ENCODE measurements at places on chromosomes 2 and 18. TPM values are rescaled to one million over a fixed set of nuclear protein-coding genes. Genes with fewer than 3 reads are reported as not detected.

Gene GNAL
- 23.3 TPM for total RNA-seq

Gene MYL1
- not detected for total RNA-seq

Gene TMEM169
- not detected for total RNA-seq

Gene CNOT9
- 46.4 TPM for total RNA-seq

Gene SLC16A14
- 9.8 TPM for total RNA-seq

- no peaks in the 10 kb centered on the region for H3K36me3 ChIP-seq
- H3K27me3 ChIP-seq: no peaks in the 10 kb centered on the region
- no peak overlapping the region for H3K27ac ChIP-seq
- no peak for DNase-seq
Measured at GRCh38 chr2:212147921-212148513, 390.6 kb downstream of the ERBB4 start.

- H3K36me3 ChIP-seq: no peaks in the 10 kb centered on the region
- no peaks in the 10 kb centered on the region for H3K4me1 ChIP-seq
- H3K27ac ChIP-seq: no peak overlapping the region
- no peak for DNase-seq
- H3K4me3 ChIP-seq: no peak overlapping the region
- no peaks in the 10 kb centered on the region for H3K27me3 ChIP-seq
Measured at GRCh38 chr2:191522478-191523120, 155.3 kb upstream of the NABP1 start.

DNA sequence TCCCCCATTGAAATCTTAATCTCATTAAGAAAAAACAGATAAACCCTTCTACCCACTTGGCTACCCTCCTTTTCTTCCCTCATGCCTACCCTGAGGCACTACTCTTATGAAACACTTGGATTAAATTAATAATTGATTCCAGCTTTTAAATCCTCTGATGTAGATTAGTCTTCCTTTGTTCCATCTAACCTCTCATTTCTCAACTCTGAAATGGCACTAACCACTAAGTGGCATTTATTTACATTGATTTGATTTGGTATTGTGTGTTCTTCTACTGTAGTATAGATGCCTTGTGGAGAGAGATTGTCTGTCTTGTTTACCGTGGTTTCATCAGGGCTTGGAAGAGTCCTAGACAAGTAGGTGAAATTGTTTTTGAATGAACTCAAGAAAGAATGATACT lies 26.7 kb downstream of the ITGA4 start:
- H3K27me3 ChIP-seq: no peaks in the 10 kb centered on the region
- no peak overlapping the region for H3K4me3 ChIP-seq

- no peaks in the 10 kb centered on the region for H3K4me1 ChIP-seq
- H3K27me3 ChIP-seq: no peaks in the 10 kb centered on the region
- no peak overlapping the region for H3K4me3 ChIP-seq
- H3K27ac ChIP-seq: no peak overlapping the region
- DNase-seq: no peak
Measured at GRCh38 chr18:45870419-45870818, 44.9 kb downstream of the SIGLEC15 start.

DNA sequence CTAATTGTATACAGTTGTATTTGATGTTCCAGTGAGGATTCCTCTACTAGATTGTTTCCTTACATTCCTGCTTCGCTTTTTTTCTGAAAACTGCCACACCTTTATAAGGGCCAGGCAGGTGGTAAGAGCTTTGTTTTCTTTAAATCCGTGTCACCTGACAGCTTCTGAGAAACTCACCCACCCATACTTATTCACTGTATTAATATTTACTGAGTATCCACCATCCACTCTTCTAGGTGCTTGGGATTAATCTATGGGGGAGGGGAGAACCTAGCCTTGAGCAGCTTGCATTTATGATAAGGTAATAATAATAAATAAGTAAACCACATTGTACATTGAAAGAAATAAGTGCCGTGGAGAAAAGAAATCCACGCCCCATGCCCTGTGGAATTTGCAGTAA lies 174.7 kb upstream of the AGAP1 start:
- no peak overlapping the region for H3K4me3 ChIP-seq
- H3K27me3 ChIP-seq: no peaks in the 10 kb centered on the region
- DNase-seq: no peak
- H3K36me3 ChIP-seq: no peaks in the 10 kb centered on the region
- H3K4me1 ChIP-seq: no peaks in the 10 kb centered on the region

DNA sequence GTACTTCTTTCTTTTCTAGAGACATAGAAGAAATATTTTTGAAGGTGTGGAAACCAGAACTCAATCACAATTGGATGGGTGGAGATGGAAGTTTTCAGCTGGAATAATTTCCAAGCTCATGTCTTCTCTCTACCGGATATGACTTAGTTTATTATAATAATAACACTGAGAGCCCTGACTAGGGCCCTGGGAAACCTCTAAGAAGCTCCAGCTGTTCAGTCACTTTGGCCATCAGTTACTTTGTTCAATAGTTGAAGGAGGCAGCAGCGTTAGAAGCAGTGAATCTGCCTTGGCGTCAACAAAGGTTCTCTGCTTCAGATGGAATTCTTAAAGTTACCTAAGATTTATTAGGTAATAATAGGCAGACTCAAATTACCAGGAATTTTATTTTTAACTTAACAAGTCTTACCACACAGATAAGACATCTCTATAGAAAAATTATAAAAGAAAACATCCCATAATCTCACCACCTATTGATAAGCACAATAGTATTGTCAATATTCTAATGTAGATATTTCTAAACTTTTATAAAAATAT lies 293.8 kb upstream of the CHAC2 start:
- H3K36me3 ChIP-seq: no peaks in the 10 kb centered on the region
- DNase-seq: no peak
- no peak overlapping the region for H3K4me3 ChIP-seq
- no peaks in the 10 kb centered on the region for H3K27me3 ChIP-seq
- no peak overlapping the region for H3K27ac ChIP-seq
- no peaks in the 10 kb centered on the region for H3K4me1 ChIP-seq

- H3K36me3 ChIP-seq: no peaks in the 10 kb centered on the region
- no peak overlapping the region for H3K4me3 ChIP-seq
Measured at GRCh38 chr2:18883616-18884456, 294.5 kb upstream of the NT5C1B start.

DNA sequence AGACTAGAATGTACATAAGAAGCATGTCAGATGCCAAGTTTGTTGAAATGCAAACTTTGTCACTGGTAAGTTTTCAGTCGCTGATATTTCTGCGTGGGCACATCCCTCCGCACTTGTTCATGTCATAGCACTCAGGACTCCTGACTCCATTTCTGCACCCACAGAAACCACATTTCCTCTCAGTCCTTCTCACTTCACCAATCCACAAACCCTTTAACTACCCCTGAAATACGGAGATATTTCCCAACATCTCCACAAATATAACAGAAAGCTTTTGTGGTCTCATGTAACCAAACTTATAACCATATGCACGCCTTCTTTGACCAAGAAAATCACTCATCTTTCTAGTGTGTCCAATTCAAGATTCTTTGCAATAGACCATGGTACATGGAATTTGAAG lies 276.9 kb upstream of the ERBB4 start:
- H3K4me1 ChIP-seq: no peaks in the 10 kb centered on the region
- no peak for DNase-seq
- no peaks in the 10 kb centered on the region for H3K36me3 ChIP-seq
- H3K27ac ChIP-seq: no peak overlapping the region

- H3K4me1 ChIP-seq: peaks cover 6% of the 10 kb centered on the region
- no peak for DNase-seq
- no peak overlapping the region for H3K27ac ChIP-seq
- no peaks in the 10 kb centered on the region for H3K36me3 ChIP-seq
- H3K4me3 ChIP-seq: no peak overlapping the region
Measured at GRCh38 chr18:63965716-63966330, 4.1 kb upstream of the SERPINB8 start.

DNA sequence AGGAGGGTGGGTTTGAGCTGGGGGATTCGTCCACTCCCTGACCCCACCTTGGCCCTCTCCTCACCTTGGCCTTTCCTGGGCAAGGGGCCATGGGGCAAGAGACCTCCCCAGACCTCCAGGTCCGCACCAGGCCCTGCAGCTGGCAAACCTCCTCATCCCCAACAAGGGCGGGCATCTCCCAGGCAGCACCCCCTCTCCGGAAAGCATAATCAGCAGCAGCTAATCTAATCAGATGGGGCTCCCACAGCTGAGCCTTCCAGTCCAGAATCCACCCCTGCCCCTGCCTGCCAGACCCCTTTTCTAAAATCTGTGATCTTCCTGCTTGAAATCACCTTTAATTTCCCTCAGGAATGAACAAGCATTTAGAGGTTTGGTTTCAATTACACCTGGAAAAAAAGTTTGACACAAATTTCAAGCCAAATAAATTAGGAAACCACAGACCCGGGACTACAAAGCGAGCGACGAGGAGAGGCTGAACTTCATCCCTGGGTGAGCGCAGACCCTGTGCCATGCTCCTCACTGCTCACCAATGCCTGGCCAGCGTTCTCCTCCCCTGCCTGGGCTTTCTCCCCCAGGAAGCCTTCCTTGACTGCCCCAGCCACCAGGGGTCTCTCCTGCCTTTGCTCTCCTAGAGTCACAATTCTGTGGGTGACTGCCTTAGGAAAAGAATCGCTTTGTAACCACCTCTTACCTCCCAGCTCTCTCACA lies 143.0 kb upstream of the MYCN start:
- DNase-seq: no peak
- no peaks in the 10 kb centered on the region for H3K4me1 ChIP-seq
- no peaks in the 10 kb centered on the region for H3K36me3 ChIP-seq
- no peaks in the 10 kb centered on the region for H3K27me3 ChIP-seq
- H3K27ac ChIP-seq: no peak overlapping the region

GRCh38 chr2:209473930-209474419 lies 50.1 kb downstream of the MAP2 start:
- no peaks in the 10 kb centered on the region for H3K27me3 ChIP-seq
- H3K27ac ChIP-seq: no peak overlapping the region
- H3K36me3 ChIP-seq: no peaks in the 10 kb centered on the region
- H3K4me3 ChIP-seq: no peak overlapping the region

- no peaks in the 10 kb centered on the region for H3K36me3 ChIP-seq
- no peaks in the 10 kb centered on the region for H3K4me1 ChIP-seq
- H3K4me3 ChIP-seq: no peak overlapping the region
- H3K27me3 ChIP-seq: no peaks in the 10 kb centered on the region
- H3K27ac ChIP-seq: no peak overlapping the region
Measured at GRCh38 chr2:155022531-155022930, 324.0 kb downstream of the KCNJ3 start.

DNA sequence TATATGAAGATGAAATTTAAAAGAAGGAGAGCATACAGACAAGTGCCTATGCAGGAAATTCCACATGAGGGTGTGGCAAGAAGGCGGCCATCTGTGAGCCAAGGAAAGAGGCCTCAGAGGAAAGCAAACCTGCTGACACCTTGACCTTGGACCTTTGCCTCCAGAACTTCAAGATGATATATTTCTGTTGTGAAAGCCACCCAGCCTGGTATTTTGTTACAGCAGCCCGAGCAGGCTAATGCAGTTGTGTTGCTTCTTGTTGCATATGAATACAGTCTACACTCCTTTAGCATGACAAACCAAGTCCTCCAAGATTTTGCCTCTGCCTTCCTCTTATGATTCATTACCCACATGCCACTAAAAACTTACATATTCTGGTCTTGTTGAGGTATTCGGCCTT lies 374.8 kb upstream of the TRIB2 start:
- H3K36me3 ChIP-seq: no peaks in the 10 kb centered on the region
- H3K4me1 ChIP-seq: no peaks in the 10 kb centered on the region

DNA sequence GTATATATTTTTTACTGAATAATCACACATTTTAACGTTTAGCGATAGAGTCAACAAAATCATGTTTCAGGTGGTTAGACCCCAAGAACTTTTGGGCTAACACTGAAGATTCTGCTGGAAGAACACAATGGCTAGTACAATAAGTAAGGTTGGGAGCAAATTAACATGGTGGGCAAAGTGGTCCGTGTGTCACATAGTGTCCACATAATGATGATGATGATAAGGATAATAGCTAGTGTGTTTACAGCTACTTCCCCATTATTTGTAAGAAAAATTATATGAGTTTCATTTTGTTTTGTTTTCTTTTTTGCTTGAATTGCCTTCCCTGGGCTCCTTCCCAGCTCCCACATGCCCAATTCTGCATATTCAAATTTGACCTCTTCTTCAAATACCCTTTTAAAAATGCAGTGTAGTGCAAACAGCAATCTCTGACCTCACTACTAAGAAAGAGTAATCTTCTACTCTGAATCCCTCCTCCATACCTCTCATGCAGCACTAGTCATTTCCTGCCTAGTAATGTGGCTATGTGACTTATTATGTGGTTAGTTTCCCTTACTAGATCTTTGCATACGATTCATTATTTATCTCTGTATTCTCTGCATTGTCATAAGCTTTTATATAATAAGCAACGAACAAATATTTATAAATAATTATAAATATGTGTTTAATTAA lies 16.9 kb upstream of the VPS54 start:
- no peak for DNase-seq
- no peak overlapping the region for H3K27ac ChIP-seq
- no peak overlapping the region for H3K4me3 ChIP-seq
- H3K27me3 ChIP-seq: no peaks in the 10 kb centered on the region
- no peaks in the 10 kb centered on the region for H3K4me1 ChIP-seq

GRCh38 chr2:72731116-72731515 lies 94.7 kb downstream of the EXOC6B start:
- H3K27ac ChIP-seq: no peak overlapping the region
- no peak overlapping the region for H3K4me3 ChIP-seq
- H3K27me3 ChIP-seq: no peaks in the 10 kb centered on the region
- H3K4me1 ChIP-seq: no peaks in the 10 kb centered on the region
- DNase-seq: no peak

- H3K36me3 ChIP-seq: no peaks in the 10 kb centered on the region
- no peak overlapping the region for H3K27ac ChIP-seq
- H3K27me3 ChIP-seq: no peaks in the 10 kb centered on the region
- no peaks in the 10 kb centered on the region for H3K4me1 ChIP-seq
- no peak overlapping the region for H3K4me3 ChIP-seq
Measured at GRCh38 chr2:146079216-146079615, 1559.3 kb upstream of the ZEB2 start.

GRCh38 chr2:148622366-148622765 lies 22.2 kb upstream of the EPC2 start:
- H3K27ac ChIP-seq: no peak overlapping the region
- no peak overlapping the region for H3K4me3 ChIP-seq
- DNase-seq: no peak
- no peaks in the 10 kb centered on the region for H3K27me3 ChIP-seq
- no peaks in the 10 kb centered on the region for H3K4me1 ChIP-seq
- no peaks in the 10 kb centered on the region for H3K36me3 ChIP-seq

DNA sequence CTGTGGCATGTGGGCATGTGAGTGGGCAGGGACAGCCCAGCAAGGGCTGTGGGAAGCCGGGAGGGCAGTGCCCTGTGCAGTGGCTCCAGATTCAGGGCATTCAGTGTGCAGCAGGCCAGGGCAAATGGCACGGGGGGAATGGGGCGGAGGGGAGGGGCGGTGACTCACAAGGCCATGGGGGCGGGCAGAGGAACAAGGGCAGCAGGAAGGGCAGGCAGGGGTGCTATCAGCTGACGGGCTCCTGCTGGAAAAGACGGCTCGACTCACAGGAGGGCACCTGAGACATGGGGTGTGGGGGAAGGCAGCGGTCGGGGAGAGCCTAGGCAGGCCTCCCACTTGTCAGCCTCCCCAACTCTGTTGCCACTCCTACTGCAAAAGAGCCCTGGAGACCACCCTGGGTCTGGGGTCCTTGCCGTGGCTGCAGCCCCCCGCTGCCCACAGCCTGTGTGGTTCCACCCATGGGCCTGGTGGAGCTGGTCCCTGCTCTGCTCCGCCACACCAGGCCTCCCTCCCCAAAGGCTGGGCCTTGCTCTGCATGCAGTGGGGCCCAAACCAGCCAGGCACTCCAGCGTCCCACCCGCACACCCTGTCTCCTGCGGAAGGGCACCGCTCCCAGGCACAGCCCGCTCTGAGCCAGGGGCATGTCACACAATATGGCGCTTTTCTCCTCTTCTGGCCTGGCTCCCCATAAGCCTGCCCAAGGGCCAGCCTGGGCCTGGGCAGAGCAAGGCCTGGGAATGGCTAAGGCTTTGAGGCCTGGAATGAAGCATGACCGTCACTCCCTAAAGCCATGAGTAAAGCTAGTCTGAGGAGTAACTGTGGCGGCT lies 25.9 kb downstream of the HS6ST1 start:
- DNase-seq: no peak
- peaks cover 41% of the 10 kb centered on the region for H3K4me1 ChIP-seq
- H3K4me3 ChIP-seq: no peak overlapping the region
- no peaks in the 10 kb centered on the region for H3K36me3 ChIP-seq
